Central memory CD4-positive, alpha-beta T cell (primary cell): ENCODE measurements at places on chromosomes 11 and 22.

DNA sequence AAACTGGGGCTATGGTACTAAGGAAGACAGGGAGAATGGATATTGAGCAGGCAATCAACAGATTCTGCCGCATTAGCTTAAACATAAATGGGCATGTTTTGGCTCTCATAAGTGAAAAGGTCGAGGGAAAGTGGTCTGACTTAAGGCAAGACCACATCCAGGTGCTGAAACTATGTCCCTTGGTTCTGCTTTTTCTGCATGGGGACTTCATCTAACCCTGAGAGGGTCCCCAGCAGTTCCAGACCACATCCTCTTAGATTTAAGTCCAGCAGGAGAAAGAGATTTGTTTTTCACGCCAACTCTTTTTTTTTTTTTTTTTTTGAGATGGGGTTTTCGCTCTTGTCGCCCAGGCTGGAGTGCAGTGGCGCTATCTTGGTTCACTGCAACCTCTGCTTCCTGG lies 5.5 kb downstream of the RPS6KA4 start:
- DNase-seq, result no peak

GRCh38 chr11:94111660-94112059 lies 17.0 kb upstream of the PANX1 start:
- DNase-seq, result no peak

GRCh38 chr22:28977060-28977459 lies 84.6 kb downstream of the C22orf31 start:
- no peak for DNase-seq

DNA sequence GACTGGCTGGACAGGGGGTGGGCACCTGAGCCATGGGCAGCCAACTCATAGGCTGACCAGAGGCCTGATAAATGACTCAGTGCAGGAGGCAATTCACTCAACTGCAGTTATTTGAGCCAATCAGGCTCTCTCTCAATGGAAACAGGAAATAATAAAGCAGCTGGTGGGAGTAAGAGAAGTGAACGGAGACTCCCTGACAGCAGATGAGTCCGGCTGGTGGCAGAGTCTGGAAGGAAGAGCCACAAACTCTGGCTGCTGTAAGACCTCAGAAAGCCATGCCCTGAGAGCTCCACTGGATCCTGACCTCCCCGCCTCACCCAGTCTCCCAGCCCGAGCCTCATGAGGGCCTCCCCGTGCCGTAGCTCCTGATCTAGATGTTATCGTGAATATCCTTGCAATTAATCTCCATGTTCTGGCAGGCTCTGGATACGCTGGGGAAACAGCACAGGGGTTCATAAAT lies 69.8 kb downstream of the TRIM29 start:
- no peak for DNase-seq

DNA sequence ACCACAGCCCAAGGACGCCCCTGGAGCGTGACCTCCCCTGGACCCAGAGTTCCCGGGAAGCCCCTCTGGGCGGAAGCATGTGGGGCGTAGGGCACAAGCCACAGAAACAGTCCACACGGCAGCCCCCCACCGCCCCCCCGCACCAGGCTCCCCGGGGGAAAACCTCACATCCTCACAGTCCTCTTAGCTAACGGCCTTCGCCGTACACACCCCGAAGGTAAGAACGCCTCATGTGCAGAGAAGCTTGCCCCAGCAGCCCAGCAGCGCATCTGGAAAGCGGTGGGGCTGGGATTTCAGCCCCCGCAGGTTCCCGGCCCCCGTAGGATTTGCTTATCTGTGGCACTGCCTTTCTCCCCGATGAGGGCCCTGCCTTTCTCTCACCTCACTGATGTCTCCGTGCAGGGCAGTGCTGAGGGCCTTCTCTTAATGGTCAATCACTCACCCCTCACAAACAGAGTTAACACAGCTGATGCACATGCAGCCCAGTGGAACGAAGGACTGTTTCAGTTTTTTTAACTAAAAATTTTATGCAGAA lies 309.2 kb downstream of the BRD1 start:
- no peak for DNase-seq

GRCh38 chr11:113245216-113245615 lies 69.2 kb upstream of the TTC12 start:
- no peak for DNase-seq

GRCh38 chr11:57469268-57469667 lies 8.9 kb downstream of the RTN4RL2 start:
- no peak for DNase-seq

GRCh38 chr11:4467811-4468606 lies 14.4 kb upstream of the OR52K1 start:
- no peak for DNase-seq

GRCh38 chr22:49353235-49353634 lies 474.4 kb downstream of the BRD1 start:
- no peak for DNase-seq

GRCh38 chr22:50056214-50056972 lies 1.7 kb downstream of the TTLL8 start:
- DNase-seq, result no peak

DNA sequence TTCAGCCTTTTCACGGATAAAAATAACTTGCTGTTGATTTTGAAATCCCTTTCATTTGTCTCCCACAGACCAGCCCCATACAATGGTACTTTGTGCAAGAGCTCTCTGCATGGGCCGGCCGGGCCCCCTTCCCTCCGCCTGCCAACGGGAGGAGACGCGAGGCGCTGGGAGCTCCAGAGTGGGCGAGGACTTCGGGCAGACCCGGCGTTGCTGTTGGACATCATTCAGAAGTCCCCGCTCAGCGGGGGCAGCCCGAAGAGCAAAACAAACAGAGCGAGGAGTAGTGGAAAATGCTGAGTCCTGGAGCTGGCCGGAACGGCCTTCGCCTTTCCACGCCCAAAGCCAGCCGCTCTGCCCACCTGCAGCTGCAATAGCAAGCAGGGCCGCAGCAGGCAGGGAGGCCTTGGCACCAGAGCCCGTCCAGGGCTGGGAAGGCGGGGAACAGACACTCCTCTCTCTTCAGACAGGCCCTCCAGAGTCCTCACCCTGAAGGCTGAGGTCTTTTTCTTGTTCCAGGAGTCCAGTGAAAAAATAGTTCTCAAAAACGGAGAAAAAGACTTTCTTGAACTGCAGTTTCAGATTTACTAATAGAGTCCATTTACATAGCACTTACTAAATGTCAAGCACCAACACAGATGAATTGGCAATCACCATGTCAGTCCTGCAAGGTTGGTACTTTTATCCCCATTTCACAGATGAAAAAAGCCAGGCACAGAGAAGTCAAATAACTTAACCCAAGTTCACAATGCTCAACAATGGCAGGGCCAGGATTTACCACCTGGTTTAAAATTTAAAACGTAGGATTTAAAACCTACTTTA lies 135.5 kb downstream of the ETS1 start:
- DNase-seq, result no peak

GRCh38 chr11:22130462-22131053 lies 62.3 kb upstream of the ANO5 start:
- DNase-seq, result no peak

DNA sequence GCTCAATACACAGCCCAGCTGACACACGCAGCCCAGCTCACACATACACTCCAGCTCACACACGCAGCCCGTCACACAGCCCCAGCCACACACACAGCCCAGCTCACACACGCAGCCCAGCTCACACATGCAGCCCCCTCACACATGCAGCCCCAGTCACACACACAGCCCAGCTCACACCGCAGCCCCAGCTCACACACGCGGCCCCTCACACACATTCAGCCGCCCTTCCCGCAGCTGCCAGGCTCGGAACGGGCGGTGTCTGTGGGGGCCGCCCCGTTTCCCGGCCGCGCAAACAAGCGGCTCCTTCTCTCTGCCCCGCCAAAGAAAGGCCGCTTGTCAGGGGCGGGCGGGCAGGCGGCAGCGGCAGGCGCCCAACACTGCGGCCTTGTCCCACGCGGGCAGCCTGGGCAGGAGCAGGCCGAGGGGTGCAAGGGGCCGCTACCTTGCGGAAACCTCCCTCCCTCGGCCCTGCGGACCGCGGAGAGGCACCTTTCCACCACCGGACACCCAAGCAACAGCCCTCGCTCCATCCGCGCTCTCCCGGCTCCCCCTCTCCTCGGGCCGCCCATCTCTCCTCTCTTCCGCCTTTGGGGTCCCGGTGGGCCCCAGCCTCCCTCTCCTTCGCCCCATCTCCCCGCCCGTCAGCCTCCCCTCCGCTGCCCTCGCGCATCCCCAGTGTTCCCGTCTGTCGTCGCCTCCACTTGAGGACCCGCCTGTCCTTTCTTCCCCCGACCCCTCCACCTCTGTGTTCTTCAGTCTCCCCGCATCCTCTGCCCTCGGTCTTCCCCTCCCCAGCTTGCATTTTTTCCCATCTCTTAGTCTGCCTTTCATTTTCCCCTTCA lies 2.2 kb downstream of the PHLDB1 start:
- peak; percentile 25 for DNase-seq

GRCh38 chr11:47062736-47063135 lies 113.9 kb downstream of the ARFGAP2 start:
- no peak for DNase-seq

GRCh38 chr11:96486890-96487611 lies 97.2 kb downstream of the JRKL start:
- DNase-seq, result no peak

DNA sequence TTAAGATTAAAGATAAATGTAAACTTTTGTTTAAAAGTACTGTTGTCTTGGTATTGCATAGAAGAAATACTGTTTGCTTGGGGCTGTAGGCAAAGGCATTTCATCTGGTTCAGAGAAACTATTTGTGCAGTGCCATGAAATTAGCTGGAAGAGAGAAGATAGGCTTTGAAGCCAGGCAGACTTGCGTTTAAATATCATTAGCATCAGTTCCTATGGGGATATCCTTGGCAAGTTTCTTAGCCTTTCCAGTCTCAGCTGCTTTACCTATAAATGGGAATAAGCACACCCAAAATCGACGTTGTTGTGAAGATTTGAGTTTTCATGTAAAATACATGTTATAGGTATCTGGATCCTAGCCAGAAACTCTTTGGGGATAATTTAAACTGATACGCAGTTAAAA lies 133.9 kb downstream of the FBXO7 start:
- no peak for DNase-seq

- peak; percentile 47 for DNase-seq
Observed at GRCh38 chr11:4092026-4092425, 2.6 kb upstream of the RRM1 start.

DNA sequence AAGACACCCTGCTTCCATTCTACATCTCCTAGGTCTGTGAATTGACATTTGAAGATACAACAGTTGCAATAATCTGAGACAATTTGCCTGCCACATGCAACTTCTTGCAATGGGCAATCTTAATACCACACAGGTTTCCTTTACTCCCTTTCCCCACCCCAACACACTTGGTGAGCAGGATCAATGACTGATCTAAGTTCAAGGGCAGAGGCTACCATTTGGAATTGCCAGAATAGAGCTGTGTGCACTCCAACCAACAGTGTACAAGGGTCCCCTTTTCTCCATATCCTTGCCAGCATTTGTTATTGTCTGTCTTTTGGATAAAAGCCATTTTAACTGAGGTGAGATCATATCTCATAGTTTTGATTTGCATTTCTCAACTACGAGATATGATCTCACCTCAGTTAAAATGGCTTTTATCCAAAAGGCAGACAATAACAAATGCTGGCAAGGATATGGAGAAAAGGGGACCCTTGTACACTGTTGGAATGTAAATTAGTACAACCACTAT lies 2.9 kb upstream of the NNMT start:
- DNase-seq, result no peak

DNA sequence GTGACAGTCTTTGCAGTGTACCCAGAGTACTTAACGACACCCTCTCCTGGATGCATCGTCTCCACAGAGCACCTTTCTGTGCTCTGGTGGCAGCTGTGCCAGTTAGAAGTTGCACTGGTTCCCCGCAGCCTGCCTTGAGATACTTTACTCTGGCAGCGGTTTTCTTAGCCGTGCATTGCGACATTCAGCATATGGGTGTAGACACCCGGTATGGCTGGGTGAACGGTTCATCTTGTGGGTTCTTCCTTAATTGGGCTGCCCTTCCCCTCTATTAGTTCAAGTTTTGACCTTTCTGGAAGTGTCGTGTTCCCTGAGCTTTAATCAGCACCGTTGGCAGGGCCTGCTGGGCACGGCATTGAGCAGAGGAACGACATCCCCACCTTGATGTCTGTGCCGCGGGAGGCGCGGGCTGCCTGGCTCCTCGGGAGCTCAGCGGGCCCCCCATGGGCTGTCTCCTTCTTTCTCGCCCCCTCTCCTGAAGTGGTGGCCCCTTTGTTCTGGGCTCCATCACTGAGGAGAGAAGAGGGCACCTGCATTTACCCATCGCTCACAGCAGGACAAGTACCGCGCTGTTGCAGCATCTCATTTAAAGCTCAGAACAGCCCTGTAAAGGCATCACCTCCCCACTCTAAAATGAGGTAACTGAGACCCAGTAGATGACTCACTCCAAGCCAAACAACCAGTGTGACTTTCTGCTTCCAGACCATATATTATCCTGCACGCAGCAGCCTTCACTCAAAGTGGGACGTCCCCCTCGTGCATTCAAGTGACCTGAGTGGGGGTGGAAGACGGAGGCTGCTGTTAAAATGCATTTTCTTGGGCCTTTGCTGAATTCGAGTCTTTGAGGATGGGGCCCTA lies 13.3 kb downstream of the FAM83F start:
- DNase-seq, result no peak

DNA sequence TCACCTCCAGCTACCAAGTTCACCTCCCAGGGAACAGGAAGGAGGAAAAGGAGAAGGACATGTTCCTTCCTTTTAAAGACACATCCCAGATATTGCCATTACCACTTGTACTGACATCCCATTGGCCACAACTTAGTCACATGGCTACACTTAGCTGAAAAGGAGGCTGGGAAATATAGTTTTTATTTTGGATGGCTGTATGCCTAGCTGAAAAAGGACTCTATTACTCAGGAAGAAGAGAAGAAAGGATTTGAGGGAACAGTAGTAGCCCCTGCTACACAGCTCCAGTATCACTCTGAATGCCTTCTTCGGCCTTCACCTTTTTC lies 2.1 kb upstream of the APOA5 start:
- no peak for DNase-seq

GRCh38 chr11:112941104-112941503 lies 20.1 kb upstream of the NCAM1 start:
- no peak for DNase-seq

DNA sequence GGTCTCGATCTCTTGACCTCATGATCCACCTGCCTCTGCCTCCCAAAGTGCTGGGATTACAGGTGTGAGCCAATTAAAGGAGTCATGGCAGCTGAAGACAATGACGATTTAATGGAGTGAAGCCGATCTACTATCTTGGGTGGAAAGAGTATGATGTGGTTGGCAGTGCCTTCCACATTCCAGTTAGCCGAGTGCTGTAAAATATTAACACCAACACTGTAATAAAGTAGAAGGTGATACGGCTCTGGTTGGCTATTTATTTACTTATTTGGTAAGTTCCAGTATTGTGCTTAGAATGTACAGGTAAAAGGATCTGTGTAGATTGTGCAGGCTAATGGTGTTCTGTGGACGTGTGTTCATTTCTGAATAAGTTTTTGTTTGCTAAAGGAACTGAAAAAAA lies 149.6 kb upstream of the MTMR2 start:
- DNase-seq, result no peak
